PC-9 (cell line): ENCODE measurements at places on chromosomes 7 and 10. TPM values are rescaled to one million over a fixed set of nuclear protein-coding genes. Genes with fewer than 3 reads are reported as not detected.

DNA sequence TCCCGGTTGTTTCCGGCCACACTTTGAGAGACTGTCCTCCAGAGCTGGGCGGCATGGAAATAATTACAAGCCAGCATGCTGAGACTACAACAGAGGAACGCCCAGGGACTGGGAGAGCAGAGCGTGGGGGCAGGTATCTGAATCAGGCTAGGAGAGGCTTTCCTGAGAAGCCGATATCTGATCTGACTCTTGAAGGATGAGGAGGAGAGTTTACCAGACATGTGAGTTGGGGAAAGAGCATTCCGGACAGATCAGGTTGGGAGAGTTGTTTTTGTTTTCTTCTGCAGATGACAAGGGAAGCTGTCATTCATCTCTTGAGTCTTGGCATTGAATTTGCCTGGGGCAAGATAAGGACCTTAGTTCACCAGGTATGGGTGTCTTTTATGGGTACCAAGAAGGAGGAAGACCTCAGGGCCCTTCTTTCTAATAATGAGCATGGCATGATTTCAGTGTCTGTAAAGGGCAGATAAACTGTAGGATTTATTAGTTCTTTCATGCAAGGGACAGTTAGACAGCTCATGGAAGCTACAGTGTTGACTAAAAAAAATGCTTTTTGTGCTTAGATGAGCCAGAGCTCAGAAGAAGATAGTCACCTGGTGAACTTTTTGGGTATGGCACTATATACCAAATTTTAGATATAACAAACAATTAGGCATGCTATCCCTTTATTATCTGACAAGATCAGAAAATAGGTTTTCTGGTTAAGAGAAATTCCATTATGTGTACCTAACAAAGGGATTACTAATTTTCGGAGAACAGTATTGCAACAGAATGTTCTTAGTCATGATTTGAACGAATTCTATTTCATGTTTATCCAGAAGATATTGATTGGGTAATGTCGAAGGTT is 36.2 kb downstream of the WBP1L start:
- no peak for DNase-seq

Gene ABHD11
- 74.4 and 92.6 TPM in 2 replicates for total RNA-seq

GRCh38 chr7:43977525-43977924 is 20.2 kb upstream of the SPDYE1 start:
- DNase-seq: no peak

DNA sequence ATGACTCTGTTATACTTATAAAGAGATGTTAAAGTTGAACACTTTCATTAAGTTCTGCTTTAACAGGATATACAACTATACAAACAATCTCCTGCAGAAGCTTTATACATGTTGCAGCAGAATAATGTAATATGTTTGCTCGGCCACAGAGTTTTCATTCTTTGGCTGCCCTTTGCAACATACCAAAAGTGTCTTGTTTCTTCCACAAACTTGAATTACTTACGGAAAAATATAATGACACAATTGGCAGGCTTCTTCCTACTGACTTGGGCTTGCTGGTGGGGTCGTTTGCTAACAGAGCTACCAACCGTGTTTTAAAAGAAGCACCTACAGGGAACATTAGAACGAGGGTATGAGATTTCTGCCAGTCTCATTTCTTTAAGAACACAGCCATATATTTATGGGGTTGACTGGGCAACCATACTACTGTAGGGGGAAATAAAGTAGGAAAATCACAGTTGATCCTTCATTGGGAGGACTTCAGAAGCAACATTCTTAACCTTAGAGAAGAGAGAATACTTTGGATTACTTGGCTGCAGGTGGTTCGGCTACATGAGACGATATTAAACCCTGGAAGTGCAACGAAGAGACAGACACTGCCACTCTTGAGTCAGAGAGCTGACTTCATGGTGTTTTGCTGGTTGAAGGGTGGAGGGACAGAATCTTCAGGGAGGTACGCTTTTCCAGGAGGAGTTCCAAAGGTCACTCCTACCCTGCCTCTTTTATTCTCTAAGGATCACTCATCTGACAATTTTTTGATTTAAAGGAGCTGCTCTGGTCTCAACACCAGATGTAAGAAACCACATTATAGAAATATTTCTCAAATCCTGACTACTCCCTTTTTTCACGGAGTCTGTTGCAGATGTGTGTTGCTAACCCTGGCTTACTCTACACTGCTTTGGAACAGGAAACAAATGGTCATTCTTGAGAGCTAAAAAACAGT is 123.9 kb downstream of the SEMA3C start:
- no peak for DNase-seq

- DNase-seq: no peak
Observed at GRCh38 chr10:85524001-85524666, 842.5 kb downstream of the GRID1 start.

DNA sequence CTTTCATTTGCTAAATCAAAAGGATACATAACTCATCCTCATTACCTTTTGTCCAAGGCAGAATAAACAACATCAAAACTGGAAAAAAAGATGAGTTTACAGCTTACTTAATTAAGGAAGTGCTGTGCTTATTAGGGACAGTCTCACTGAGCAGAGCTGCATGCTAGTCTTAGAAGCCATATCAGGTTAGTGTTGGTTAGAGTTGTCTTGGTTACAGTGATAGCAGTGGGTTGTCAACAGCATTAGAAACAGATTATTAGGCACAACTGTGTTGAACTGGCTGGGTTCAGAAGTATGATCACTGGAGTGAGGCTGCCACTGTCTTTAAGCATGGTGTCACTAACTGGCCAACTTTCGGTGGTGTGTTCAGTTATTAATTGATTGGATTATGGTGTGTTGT is 503.9 kb upstream of the IGFBP3 start:
- DNase-seq: no peak

Gene LRRC17
- not detected in 2 replicates for total RNA-seq

DNA sequence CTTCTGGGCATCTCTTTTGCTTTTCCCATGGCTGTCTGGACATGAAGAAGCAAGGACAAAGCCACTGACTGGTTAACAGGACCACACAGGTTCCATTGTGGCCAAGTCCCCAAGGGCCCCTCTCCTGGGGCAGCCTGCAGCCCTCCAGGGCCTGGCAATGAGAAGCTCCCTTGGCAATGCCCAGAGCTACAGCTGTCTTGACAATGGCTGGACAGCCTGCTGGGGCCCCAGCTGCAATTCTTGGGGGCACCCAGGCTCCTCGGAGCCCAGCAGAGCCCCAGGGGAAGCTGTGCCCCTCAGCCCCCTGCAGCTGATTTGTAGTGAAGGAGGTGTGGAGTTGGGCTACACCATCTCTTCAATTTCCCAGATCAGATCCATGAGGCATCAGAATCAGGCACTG is 384.9 kb upstream of the PODXL start:
- no peak for DNase-seq

GRCh38 chr10:29534590-29534989 is 100.2 kb downstream of the SVIL start:
- DNase-seq: no peak

GRCh38 chr10:17685233-17685840 is 41.4 kb downstream of the STAM start:
- DNase-seq: no peak

GRCh38 chr7:152459724-152460251 is 24.0 kb upstream of the KMT2C start:
- DNase-seq: peak; percentile 27

GRCh38 chr10:10542477-10542876 is 475.2 kb upstream of the CELF2 start:
- no peak for DNase-seq

DNA sequence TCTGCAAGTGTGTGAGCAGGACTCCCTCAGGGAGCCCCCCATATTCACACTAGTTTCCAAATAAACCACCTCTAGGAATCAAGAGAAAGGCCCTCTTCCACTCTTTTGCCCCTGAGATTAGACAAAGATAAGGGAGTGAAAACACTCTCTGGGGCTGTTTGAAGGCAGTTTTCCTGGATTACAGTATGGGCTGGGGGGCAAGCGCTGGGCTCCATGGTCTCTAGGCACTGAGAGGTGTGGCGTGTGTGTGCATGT is 1.0 kb downstream of the AQP1 start:
- DNase-seq: no peak

- DNase-seq: no peak
Observed at GRCh38 chr10:98254234-98254974, 13.6 kb downstream of the LOXL4 start.

- DNase-seq: no peak
Observed at GRCh38 chr10:21757185-21757901, 223.3 kb downstream of the MLLT10 start.
